Stimulated activated CD8-positive, alpha-beta memory T cell treated with anti-CD3 and anti-CD28 coated beads, Interleukin-7, amount 100 ng/mL, for 1 hour (primary cell): ENCODE measurements at places on chromosomes 6 and 20.
A peak's percentile ranks its signal among the peaks of the same experiment; 100 is the strongest.

GRCh38 chr6:15493437-15494168 is 169.2 kb downstream of the DTNBP1 start:
- no peak for DNase-seq

GRCh38 chr6:112007254-112007653 is 46.6 kb upstream of the CCN6 start:
- DNase-seq = no peak

DNA sequence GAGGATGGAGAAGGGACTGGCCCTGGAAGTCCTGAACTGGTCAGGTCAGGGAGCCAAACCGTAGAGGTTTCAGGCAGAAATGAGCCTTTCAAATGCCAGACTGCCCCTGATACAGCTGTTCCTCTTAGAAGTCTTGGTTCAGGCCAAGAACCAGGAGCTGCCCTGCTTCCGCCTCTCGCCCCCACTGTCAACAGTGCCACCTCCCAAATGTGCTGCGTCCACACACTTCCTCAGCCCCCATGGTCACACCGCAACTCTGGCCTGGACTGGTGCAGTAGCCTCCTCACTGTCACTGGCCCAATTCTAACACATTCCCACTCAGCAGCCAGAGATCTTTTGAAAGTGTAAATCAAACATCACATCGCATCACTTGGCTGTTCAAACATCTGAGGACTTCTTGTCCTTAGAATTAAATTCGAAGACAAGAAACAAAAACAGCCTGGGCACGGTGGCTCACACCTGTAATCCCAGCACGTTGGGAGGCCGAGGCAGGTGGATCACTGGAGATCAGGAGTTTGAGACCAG is 69.7 kb downstream of the STK35 start:
- DNase-seq = no peak

DNA sequence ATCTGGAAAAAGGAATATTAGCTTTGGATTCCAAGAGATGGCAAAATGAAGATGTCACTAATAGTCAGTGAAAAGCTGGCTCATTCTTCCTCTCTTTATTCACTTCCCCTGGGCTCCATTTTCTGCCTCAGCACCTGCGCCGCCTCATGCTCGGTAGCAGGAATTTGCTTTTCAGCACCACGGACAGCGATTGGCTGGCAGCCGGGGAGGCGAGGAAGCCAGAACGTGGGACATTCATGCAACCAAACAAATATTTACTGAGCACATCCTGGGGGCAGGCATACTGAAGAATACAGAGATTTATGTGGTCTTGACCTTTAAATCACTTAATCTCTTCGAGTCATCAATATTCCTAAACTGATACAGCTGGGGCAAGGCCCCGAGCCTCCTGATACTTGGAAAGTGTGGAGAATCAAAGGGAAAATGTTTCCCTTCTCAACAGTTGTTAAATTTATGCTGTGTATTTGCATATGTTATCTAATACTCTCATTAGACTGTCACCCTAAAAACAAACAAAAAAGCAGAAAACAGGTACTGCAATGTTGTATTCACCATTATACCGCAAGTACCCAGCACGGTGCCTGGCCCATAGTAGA is 12.1 kb upstream of the PDYN start:
- peak; percentile 38 for DNase-seq

DNA sequence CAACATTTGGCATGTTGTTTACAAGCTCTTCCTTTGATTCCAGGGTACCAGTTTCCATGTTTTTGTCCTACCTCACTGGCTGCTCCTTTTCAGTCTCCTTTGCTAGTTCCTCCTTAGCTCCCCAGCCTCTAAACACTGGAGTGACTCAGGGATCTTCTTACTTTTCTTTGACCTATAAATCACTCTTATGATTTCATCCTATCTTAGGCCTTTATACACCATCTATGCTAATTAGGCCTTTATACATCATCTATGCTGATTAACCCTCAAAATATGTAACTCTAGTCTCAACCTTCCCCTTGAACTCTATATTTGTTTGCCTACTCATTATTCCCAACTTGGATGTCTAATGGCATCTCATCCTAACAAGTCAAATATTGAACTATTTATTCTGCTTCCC is 9.5 kb downstream of the TMEM30A start:
- DNase-seq = no peak

- no peak for DNase-seq
Measured at GRCh38 chr6:119314885-119315272, 34.7 kb downstream of the MAN1A1 start.

GRCh38 chr20:48735112-48735511 is 92.7 kb downstream of the PREX1 start:
- no peak for DNase-seq

DNA sequence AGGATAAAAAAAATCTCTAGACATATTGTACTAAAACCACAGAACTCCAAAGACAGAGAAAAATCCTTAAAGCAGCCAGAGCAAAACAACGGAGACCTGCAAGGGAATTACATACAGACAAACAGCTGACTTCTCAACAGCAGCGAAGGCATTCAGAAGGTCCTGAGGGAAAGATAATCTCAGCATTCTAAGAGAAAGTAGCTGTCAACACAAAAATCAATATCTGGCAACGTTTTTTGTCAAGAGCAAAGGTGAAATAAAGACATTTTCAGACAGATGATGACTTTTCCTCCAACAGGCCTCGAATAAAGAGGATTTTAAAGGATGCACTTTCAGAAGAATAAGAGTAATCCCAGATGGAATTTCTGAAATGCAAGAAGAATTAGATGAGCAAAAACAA is 6.1 kb upstream of the SCGN start:
- no peak for DNase-seq

DNA sequence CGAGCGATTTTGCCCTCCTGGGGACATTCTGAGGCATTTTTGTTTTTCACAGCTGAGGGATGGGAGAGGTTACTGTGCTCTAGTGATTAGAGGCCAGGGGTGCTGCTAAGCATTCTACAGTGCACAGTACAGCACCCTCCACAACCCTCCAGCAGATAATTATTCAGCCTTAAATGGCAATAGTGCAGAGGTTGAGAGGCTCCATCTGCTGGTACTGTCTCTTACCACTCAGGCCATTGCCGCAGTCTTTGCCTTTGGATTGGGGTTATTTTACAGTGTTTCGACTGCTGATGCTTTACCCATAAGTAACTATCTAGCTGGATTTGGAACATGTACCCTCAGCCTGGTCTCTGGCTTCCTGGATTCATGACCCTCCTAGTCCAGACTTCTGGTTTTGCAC is 705.3 kb downstream of the KIF16B start:
- no peak for DNase-seq

DNA sequence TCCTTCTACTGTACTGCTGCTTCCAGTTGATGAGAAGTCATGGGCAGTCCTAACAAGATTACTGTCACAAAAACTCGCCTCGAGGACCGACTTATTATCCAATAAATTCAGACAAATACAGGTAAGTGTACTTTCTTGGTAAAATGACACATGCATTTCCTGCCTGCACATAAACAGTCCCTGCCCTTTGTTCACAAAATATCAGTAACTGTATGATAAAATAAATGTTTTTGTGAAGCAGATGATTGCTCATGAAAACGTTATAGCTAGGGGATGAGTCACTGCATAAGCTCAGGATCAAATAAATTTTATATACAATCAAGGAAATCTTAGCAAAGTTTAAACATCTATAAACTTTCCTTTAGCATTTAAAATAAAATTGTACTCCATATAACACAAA is 164.5 kb upstream of the RIPOR2 start:
- DNase-seq = no peak

DNA sequence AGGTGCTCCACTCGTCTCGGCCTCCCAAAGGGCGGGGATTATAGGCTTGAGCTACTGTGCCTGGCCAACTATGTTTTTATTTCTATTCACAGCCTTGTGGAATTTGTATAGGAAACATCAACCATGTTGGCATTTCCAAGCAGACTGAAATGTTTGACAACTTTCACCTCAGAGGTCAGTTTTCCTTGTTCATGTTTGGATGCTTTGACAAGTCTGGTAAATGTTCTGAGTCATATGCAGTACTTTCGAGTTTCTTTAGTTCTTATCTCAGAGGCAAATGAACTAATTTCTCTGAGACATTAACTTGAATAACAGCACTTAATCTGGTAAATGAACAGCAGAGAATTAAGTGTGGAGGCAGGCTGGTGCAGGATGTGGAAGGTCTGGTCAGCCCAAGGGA is 373.4 kb upstream of the SYNCRIP start:
- DNase-seq = no peak

- no peak for DNase-seq
Measured at GRCh38 chr6:104159045-104159618, 700.6 kb downstream of the HACE1 start.

DNA sequence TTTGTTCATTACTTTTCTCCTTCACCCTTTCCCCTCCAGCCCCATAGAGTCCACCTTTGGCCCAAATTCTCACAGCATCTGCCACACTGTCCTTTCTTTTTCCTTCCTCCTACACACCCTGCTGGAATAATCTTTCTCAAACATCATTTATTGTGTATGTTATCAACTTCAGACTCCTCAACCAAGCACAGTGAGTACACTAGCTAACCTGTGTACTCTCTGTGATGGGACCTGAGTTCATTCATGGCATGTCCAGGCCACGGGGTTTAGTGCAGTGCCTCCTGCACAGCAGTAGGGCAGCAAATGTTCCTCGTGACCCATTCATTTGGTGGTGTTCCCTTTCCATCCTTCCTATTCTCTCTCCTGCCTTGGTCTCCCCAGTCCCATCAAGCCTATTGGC is 7.1 kb upstream of the ARMC12 start:
- DNase-seq = no peak

DNA sequence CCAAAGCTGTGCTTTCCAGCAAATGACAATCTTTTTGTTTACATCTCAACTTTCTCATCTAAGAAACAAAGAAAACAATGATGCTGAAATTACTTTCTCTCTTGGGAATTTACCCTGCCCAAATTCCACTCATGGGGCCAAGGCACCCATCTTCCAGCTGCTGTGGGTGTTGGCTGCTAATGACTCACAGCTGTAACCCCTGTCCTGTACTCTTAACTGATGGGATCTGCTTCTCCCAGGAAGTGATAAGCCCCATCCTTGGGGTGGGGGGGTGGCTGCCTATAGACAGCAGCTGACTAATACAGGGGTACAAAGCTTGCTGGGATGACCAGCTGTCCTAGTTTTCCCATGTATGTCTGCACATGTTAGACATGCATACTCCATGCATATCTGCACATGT is 938.6 kb downstream of the C6orf118 start:
- DNase-seq = no peak

DNA sequence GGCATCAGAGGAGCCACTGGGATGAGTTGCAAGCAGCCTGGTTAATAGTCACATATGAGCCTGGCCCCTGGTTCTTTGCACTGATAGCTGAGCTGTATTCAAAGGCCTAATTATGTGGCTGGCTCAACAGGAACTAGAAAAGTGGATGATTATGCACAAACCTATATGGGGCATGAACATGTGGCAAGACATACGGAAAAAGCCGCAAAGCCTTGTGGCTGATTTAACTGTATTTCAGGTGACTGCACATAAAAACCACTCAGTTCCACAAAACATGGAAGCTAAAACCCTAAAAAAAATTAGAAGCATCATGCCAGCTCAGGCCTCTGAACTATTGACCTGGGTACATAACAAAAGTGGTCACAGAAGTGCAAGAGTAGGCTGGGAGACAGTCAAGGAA is 13.0 kb upstream of the MUC22 start:
- no peak for DNase-seq

DNA sequence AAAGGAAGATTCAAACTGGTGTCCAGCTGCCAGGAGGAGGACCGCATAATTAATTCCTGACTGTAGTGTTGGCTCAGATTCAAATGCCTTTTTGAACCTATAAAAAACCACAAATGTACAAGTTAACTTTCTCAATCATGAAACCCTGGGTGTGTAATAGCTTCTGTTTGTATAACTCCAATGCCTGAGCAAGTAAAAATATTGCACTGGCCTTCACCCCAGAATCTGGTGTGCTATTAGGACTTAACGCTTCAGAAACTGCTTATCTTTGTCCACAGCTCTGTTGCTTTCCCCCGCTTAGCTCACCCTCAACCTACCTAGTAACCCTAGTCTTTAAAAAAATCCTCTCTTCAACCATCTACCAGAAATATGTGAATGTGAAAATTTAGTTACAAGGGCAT is 119.1 kb upstream of the MAP7 start:
- no peak for DNase-seq

DNA sequence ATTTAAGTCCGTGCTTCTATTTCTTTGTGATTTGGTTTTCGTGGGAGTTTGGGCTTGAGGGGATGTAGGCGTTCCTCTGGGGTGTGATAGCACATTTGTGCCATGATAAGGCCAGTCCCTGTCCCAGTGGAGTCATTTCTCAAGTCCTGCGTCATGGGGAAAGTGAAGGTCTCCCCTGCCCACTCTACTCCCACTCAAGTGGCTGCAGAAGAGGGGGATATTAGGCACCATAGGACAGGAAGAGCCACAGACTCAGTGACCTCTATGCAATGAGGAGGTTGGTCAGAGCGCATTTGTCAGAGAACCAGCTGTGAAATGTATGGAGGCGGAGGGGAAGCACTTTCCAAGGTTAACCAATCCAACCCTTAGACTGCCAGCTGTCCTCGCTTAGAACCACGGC is 51.9 kb upstream of the EDN1 start:
- no peak for DNase-seq

GRCh38 chr20:12925210-12925755 is 83.5 kb upstream of the SPTLC3 start:
- DNase-seq = no peak

- no peak for DNase-seq
Measured at GRCh38 chr6:32685603-32686002, 19.1 kb upstream of the HLA-DQB1 start.

- DNase-seq = no peak
Measured at GRCh38 chr20:19515074-19515473, 243.0 kb upstream of the RIN2 start.

- no peak for DNase-seq
Measured at GRCh38 chr6:150394899-150395295, 26.1 kb downstream of the IYD start.

- DNase-seq = no peak
Measured at GRCh38 chr6:156852147-156852857, 75.1 kb downstream of the ARID1B start.

DNA sequence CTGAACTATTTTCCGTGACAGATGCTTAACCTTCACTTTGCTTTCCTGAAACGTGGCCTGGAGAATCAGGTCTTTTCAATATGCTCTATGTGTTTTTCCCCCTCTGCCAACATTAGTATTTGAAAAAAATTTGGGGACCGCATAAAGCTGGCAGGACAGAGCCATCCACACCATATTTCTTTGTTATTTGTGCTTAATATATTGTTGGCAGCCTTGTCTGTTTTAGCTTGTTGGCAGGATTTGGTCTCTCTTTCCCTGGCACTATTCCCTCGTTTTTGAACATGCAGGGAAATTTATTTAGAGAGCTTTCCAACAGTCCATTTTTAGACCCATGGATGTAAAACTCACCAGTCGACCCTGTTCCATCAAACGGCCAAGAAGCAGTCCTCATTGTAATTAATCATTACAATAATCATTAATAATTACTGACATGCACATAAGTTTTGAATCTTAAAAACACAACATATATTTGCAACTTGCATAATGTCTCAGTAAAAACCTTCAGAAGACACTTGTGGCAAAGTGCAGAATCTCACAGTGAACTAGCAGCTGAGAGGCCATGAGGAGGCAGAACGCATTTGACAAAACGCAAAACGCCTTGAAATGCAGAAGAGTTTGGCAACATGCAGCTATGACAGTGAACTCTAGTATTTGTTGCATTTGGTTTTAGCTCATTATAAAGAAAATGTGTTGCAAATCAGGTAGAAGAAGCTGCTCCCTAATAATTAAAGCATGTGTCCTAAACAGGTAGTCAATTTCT is 514.2 kb downstream of the C6orf118 start:
- no peak for DNase-seq

GRCh38 chr20:59724457-59725366 is 120.4 kb downstream of the PHACTR3 start:
- DNase-seq = no peak
